Cerebellar cortex (tissue), 1 donor: ENCODE measurements at places on chromosomes 3 and 15.

DNA sequence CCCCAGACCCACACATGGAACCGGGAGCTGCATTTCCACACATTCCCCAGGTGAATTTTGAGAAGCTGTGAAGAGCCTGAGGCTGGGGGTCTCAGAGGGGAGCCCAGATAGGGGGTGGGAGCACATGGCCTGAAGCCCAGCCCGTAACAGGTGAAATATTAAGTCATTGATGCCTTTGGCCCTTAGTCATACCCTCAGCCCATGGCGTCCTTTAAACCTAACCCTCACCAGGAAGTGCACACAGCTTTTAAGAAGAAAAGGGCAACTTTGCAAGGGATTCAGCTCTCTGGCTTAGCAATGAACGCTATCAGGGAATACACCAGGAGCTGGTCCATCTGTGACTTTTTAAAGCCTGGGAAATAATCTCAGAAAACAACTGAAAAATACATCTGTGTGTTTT is 40.6 kb downstream of the WNT7A start:
- DNase-seq, result no peak

GRCh38 chr3:21750080-21750696 is 822 bp downstream of the ZNF385D start:
- DNase-seq, result peak; percentile 32

DNA sequence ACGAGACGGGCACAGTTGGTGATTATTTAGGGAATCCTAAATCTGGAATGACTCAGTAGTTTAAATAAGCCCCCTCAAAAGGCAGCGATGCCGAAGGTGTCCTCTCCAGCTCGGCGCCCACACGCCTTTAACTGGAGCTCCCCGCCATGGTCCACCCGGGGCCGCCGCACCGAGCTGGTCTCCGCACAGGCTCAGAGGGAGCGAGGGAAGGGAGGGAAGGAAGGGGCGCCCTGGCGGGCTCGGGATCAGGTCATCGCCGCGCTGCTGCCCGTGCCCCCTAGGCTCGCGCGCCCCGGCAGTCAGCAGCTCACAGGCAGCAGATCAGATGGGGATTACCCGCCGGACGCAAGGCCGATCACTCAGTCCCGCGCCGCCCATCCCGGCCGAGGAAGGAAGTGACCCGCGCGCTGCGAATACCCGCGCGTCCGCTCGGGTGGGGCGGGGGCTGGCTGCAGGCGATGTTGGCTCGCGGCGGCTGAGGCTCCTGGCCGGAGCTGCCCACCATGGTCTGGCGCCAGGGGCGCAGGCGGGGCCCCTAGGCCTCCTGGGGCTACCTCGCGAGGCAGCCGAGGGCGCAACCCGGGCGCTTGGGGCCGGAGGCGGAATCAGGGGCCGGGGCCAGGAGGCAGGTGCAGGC is 318.0 kb downstream of the FGF12 start:
- peak; percentile 30 for DNase-seq

- no peak for DNase-seq
Measured at GRCh38 chr3:194541483-194541882, 54.7 kb upstream of the ATP13A3 start.
